ENCODE measurements at places on chromosomes 5 and 9.

DNA sequence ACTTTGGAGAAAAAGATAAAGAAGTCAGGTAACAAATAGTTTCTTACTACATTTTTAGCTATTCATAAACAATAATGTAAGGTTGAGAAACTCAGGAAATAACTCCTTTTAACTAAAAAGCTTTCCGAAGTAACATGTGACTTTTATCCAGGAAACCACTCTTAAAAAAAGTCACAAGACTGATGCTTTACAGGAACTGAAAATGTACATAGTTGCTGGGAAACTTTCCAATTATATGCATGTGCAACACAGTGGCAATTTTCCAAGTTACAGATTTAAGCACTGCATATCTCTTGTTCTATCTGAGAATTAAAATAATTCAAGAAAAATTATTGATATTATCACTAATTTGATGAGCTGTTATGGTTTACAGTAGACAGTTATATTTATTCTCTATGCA lies 105.2 kb downstream of the CDH10 start:
- DNase-seq: no peak

DNA sequence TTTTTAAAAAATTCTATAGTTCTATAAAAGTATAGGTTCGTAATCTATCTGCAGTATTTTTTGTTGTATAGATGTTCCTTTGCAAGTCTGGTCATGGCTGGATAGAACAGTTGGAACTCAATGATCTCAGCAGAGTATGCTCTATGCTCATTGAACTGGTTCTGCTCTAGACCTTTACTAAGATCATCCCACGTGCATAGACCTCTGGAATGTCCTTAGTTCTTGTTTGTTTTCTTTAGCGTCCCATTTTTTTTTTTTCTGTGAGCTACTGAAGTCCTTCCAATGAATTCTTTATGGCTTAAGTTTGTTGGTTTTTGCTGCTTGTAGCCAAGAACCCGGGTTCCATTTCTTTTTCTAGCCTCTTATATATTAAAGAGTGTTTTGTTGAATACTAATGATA lies 3.5 kb downstream of the TMEM38B start:
- no peak for DNase-seq

GRCh38 chr5:178325679-178326373 lies 93.2 kb upstream of the PHYKPL start:
- DNase-seq: no peak

GRCh38 chr5:55916986-55917385 lies 65.8 kb downstream of the IL31RA start:
- DNase-seq: no peak

DNA sequence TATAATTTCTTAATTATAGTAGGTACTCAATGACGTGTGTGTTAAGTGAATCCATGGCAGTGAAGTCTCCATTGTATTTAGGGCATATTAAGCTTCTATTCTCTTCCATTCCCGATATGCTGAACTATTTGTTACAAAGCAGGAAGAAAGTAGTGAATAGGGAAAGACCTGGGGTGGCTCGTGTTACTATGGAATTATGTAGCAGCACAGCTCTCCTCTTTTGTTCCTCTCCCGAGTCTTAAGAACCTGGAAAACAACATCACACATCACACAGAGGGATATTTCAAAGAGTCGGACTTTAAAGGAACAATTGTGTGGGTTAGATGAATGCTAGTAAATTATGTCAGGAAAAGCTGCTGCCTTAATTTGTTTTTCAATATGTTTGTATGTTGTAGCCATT lies 131.8 kb downstream of the PCSK5 start:
- DNase-seq: no peak

DNA sequence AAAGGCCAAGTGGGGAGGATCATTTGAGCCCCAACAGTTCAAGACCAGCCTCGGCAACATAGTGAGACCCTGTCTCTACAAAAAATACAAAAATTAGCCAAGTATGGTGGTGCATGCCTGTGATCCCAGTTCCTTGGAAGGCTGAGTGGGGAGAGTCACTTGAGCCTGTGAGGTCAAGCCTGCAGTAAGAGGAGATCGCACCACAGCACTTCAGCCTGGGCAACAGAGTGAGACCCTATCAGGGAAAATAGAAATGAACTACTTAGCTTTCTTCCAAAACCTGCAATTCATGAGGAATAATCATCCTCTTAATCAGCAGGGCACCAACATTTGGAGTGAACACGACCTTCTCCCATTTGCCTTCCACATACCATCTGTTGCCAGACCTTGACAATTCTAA lies 96.1 kb downstream of the OR2K2 start:
- no peak for DNase-seq

- no peak for DNase-seq
These were observed 205.0 kb downstream of the CRB2 start for GRCh38 chr9:123561046-123561445.

DNA sequence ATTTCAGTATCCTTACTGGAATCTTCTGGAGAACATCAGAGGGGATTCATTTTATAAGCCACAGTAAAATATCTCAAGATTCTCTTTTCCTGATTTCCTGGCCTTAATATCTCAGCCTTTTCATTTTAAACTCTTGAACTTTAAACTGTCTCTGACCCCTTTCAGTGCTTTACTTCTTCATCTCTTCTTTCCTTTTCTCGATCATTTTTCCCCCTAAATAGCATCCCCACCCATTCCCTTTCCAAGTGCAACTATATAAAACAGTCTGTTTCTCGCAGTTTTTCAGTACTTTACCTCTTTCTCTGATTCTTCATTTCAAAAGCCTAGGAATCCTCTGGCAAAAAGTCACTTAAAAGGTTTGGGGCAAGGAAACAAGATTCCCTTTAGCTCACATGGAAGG lies 80.5 kb downstream of the PALM2AKAP2 start:
- no peak for DNase-seq

- DNase-seq: no peak
These were observed 11.6 kb upstream of the SFXN1 start for GRCh38 chr5:175466700-175467318.

GRCh38 chr9:121835587-121836365 lies 184.3 kb downstream of the DAB2IP start:
- no peak for DNase-seq

DNA sequence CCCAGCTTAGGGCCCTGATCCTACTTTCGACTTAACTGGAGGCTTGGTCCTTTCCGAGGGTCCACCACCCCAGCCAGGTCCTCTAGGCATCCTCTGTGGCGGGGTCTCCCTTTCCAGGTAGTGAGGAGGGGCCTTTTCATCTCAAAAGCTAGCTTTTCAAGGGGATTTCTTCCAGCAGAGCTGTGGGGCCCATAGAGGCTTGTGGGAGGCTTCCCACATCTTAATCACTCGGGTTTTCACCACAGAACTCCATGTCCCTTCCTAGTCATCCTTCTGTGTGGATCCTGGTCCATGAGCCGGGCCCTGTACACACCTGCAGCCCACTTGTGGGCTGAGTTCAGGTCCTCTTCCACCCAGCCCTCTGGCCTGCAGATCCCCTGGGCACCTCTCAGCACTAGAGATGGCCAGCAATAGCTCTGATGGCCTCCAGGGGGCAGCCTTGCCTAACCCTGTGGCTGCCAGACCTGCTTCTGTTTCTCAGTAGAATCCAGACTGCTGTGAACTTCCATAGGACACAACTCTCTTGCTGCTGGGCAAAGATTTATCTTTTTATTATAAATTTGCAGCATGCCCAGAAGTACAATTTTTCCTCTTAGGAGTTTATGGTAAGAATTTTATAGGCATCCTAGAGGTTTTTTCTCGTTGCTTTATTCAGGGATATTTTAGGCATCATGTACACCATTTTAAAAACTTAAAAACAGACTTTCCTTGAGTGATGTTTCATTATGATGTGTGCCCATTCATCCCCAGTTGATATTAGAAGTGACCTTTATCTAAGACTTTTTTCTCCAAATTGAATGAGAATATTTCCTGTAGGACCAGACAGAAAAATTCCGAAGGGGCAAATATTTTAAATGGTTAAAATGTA lies 208.9 kb downstream of the TRIO start:
- DNase-seq: no peak

- no peak for DNase-seq
These were observed 89.3 kb upstream of the CER1 start for GRCh38 chr9:14811844-14812243.

DNA sequence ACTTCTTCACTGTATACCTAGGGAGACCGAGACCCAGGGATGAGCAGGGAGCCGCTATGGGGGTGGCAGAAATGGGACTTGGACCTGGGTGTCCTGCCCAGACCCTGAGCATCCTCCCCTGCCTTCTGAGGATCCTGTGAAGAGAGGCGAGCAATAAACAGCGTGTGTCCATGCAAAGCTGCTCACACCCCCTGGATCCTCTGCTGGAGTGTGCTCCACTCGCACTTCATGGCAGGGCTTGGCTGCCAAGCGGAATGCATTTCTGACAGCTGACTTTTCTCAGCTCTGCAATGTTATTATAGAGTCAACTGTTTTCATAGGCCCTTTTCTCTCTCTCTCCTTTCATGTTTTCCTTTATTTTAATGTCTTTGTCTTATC lies 31.0 kb upstream of the ALDH1B1 start:
- no peak for DNase-seq

GRCh38 chr9:136275655-136276429 lies 28.1 kb downstream of the CCDC187 start:
- no peak for DNase-seq

DNA sequence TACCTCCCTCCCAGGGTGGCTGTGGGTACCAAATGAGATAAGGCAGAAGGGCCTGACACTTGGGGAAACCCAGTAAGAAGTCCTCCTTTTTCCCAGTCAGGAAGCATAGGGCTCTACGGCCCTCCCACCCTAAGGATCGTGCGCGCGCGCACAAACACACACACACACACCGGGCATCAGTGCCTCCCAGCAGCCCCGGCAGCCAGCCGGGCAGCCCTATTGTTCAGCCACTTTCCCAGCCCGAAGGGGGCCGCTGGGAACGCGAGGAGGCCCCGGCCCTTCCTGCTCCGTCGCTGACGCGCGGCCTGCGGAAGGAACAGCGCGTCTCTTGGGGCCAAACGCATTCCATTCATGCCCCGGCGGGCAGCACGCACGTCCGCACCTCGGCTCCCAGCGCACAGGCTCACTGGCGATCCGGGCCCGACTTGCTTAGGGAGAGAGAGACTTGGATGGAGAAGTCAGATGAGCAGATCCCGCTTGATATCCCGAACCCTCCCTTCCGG lies 22.6 kb downstream of the DUSP1 start:
- DNase-seq: no peak

DNA sequence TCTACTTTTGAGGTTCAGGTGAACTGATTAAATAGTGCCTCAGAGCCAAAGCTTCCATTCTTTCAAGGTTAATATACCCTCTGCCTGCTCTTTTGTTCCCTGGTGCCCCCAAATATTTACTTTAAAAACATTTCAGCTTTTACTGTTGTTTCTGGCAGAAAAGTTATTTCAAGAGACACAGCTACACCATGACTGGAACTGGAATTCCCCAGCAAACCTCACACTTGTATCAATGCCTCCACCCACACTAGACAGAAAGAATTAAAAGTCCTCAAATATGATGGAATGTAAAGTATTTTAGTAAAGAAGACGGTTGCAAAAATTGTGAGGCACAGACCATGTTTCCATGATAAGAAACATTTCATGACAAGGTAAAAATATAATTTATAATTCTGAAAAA lies 720.2 kb upstream of the TYRP1 start:
- no peak for DNase-seq

DNA sequence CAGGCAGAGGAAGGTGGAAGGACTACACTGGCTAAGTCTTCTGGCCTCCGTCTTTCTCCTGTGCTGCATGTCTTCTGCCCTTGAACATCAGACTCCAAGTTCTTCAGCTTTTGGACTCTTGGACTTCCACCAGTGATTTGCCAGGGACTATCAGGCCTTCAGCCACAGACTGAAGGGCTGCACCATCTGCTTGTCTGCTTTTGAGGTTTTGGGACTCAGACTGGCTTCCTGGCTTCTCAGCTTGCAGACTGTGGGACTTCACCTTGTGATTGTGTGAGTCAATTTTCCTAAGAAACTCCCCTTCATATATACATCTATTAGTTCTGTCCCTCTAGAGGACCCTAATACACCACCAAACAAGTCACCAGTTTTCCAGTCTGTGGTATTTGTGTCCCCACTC lies 9.7 kb upstream of the ANKDD1B start:
- no peak for DNase-seq

DNA sequence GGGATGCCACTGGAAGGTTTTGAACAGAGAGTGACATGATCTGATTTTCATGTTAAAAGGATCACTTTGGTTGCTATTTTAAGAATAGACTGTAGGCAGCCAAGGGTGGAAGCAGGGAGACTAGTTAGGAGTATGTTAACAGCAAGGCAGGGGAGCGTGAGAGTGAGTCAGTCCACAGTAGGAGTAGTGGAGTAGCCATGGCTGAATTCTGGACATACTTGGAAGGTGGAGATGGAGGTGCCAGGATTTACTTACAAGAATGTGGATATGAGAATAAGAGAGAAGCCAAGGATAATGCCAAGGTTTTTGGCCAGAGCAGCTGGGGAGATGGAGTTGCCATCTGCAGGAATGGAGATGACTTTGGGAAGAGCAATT lies 118.8 kb downstream of the GALNT10 start:
- no peak for DNase-seq

DNA sequence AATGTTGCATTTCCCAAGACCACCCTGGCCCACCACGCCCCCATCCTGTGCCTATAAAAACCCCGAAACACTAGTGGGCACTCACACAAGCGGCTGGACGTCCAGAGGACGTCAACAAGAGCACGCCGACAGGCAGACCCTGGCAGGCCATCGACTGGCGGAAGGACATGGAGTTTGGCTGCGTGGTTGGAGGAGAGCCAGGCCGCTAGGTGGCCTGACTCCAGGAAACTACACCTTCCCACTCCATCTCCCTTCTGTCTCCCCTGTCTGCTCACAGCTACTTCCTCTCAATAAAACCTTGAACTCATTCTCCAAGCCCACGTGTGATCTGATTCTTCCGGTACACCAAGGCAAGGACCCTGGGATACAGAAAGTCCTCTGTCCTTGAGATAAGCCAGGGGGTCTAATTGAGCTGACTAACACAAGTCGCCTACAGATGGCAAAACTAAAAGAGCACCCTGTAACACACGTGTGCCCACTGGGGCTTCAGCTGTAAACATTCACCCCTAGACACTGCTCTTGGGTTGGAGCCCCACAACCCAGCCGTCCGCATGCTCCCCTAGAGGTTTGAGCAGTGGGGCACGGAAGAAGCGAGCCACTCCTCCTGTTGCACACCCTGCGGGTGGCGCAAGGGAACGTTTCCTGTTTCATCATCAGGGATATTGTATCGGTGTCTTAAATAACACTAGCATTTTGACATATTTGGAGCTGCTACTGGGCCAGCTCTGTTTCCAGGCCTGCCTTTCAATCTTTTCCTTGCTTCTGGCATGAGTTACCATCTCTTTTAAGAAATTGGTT lies 54.5 kb upstream of the TAF11L2 start:
- DNase-seq: no peak

DNA sequence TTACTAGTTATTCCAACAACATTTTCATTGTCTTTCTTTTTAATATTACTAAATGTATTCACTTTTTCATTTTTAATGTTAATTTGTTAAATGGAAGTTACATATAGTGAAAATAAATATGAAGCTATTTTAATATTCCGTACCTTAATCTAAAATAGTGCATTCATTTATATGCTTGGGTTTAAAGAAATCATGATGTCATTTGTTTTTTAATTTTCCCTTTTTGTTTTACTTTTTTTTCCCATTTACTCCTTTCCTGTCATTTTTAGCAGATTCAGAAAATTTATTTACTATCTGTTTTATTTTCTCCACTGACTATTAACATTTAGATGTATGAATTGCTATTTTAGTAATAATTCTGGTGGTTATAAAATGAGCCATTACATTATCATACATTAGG lies 183.0 kb upstream of the CDH9 start:
- no peak for DNase-seq

Measured in GOT3 (cell line).